Mesenteric fat pad (tissue), 1 donor: ENCODE measurements at places on chromosomes 2 and 18. TPM values are rescaled to one million over a fixed set of nuclear protein-coding genes. Genes with fewer than 3 reads are reported as not detected.

DLGAP1 gene
- 4.2 TPM for total RNA-seq

SLC9A4 gene
- not detected for total RNA-seq

SERPINB13 gene
- not detected for total RNA-seq

GCKR gene
- total RNA-seq, result 4.2 TPM

SLC9A2 gene
- total RNA-seq, result not detected

GPR17 gene
- not detected for total RNA-seq

IL1B gene
- total RNA-seq, result 8.2 TPM

SEH1L gene
- 57.0 TPM for total RNA-seq

CHRNA1 gene
- 0.22 TPM for total RNA-seq

ALPP gene
- not detected for total RNA-seq

ALKAL2 gene
- total RNA-seq, result 5.7 TPM

TUBB8B gene
- total RNA-seq, result not detected

NAGK gene
- total RNA-seq, result 112 TPM

PLCD4 gene
- 1.0 TPM for total RNA-seq

PARD3B gene
- 29.4 TPM for total RNA-seq

- DNase-seq, result no peak
Measured at GRCh38 chr2:97945791-97946190, 50.0 kb downstream of the TMEM131 start.

GRCh38 chr2:196174404-196174803 is 3.0 kb upstream of the STK17B start:
- DNase-seq, result no peak

DNA sequence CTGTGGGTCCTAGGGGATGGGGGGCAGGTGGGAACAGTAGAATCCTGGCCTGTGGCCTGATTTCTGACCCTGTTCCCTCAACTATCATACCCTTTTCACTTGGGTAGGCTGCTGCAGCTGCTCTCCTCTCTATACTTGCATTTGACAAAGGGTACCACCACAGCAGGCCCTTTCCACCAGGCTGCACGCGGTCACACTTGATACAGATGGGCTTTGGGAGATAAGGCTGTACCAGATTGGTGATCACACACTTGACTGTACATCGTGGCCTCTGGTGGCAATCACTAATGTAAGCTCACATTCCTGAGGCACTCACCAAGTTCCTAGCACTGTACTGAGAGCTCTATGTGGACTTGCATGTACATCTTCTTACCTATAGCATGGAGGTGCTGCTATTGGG is 1.6 kb upstream of the RALB start:
- DNase-seq, result peak; percentile 59

DNA sequence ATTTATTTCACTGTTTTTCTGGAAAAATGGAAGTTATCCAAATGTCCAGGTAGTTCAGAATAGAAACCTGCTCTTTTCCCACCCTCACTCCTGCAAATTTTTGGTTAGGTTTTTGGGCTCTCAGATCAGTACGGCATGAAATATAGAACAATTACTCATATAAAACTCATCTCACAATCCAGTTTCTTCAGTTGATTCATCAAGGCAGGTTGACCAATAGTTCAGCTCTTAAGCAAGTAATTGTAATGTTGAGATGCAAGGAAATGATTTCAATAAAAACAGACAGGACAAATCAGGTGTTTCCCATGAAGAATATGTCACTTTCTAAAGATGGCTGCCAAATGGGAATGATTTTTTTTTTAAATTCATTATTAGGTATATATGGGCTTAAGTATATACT is 2.0 kb downstream of the RAB27B start:
- DNase-seq, result no peak

- DNase-seq, result no peak
Measured at GRCh38 chr18:48229552-48229981, 179.6 kb downstream of the ZBTB7C start.

DNA sequence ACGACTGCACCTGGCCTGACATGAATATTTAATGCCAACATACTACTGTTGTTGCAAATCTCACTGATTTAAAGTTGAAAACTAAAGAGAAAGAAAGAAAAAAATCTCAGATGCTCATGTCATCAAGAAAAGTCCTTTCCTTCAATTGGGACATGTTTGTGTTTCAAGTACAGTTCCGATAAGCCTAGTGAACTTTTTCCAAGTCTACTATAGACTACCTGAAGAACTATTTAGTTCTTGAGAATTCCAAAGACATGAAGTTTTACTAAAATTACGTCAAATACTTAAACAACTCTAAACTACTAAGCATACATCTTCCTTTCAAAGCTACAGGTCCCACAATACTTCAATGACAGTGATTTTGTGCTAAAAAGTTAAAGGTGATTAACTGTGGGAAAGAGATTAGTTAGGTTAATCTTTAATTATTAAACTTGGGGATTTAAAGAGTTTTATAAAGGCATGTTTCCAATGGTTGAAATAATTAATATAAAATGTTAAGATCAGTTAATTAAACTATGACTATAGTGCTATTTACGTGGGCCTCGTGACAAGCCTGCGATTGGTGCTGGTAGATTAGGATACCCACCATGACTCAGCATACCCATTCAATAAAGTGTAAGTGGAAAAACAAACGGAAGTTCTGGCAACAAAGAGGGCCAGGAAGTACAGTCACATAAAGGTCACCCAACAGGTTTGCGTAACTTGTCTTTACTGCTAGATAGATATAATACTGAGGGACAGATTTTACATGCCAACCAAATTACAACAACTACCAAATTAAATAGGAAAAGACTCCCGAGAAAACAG is 55.5 kb downstream of the SEPTIN10 start:
- DNase-seq, result no peak

DNA sequence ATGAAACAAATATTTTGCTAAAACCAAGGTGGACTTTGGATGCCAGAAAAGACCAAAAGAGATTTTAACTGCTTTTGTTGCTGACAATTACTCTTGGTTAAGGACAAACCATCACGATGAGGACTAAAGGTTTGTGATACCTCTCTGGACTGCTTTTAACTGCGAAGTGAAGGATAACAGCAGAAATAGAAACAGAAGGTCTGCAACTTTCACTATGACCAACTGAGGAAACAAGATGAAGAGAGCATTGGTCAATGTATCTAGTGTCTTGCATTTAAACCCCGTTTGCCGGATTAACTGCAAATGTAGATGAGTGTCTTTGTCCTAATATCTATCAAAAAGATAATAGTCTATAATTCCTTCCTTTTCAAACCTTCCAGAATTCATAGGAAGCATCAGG is 541.7 kb downstream of the ERBB4 start:
- DNase-seq, result no peak

DNA sequence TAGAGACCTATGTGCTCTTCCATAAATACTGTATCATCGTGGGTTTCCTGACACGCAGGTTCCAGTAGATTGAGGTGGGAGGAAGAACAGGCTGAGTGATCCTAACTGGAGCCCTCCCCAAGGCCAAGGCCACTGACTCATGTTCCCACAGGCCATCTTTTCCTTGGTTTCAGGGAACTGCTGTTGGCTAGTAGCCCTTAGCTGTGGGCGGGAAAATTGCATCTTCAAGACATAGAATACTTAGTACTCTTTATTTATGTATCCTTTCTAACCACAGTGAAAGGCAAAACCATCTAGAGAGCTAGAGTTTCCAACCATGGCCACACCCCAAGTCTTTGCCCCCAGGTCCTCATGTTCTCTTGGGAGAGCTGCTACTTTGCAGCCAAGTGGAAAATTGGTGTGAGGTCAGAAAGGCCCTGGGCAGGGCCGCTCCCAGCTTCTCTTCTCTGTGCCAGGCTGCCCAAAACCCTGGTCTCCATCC is 55.9 kb downstream of the COPS8 start:
- DNase-seq, result no peak

DNA sequence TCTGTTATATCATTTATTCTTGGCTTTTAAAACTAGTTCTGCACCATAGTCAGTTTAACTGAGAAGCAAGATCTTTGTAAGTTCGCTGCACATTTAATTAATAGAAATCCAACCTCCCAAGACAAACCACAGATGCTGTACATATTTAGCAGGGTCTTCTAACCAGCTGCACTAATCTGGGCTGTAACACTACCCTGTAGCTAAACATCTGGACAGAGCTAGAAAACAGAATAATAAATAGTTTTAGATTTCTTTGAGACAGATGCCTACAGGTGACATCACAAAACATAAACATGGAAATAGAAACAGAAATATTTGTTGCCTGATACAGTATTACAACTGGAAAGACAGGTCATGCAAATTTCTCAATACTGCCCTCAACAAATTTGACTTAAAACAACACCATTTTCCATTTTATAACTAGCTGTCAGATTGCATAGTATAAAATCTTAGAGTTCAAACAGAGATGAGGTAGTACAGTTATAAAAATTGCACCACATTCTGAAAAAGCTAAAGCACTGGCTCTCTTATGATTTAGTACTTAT is 315.1 kb downstream of the NR4A2 start:
- DNase-seq, result no peak

DNA sequence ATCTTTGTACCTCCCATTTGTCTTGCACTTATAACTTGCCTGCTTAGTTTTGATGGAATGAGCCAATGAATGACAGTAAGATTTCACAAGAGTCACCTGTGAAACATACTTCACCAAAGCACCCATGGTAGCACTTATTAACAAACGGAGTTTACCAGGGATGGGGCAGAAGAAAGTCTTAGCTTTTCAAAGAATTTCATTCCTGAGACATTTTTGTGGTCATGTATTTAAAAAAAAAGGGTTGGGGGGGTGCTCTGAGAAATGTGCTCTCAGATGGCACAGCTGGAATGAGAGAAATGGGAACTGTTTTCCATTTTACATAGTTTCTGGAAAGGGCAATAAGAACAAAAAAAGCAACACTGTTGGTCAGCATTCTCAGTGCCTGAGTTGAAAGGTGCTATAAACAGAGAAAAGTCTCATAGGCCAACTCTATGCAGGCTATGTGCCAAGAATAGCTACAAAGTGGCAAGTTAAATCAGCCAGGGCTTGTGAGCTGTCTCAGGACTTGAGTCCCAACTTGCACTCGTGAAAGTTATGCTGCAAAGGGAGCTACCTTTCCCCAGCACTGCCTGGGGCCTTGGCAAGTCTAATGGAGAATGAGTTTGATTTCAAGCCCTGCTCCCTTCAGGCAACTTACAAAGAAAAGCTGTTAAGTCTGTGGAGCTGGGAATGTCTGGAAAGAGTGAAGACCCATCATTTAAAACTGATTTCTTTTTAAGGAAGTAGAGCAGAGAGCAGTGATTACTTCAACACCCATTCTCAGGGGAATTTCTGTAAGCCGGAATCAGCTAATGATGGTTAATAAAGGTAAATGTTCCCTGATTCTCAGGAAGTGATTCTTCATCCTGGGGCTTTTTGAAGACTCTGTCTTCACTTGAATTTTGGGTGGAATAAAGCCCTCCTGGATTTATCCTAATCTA is 170.6 kb downstream of the SLC8A1 start:
- DNase-seq, result no peak

DNA sequence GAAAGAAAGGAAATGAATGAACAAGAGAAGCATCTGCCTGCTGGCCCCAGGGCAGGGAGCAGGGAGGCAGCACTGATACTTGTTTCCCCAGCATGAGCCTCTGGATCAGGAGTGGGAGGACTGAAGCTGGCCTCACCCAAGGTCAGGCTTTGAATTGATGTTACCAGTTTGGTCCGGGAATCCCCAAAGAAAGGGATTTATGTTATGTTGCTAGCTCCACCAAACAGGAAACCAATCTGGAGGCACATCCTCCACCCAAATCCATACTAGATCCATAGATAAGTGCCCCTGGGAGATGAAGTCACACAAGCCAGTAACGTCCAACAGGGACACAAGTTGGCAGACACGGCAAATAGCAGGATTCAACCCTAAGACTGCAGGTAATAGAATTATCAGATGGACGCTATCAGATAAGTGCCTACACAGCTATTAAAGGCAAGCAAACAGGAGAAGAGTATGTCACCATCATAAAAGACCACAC is 85.9 kb downstream of the MTCL1 start:
- no peak for DNase-seq

DNA sequence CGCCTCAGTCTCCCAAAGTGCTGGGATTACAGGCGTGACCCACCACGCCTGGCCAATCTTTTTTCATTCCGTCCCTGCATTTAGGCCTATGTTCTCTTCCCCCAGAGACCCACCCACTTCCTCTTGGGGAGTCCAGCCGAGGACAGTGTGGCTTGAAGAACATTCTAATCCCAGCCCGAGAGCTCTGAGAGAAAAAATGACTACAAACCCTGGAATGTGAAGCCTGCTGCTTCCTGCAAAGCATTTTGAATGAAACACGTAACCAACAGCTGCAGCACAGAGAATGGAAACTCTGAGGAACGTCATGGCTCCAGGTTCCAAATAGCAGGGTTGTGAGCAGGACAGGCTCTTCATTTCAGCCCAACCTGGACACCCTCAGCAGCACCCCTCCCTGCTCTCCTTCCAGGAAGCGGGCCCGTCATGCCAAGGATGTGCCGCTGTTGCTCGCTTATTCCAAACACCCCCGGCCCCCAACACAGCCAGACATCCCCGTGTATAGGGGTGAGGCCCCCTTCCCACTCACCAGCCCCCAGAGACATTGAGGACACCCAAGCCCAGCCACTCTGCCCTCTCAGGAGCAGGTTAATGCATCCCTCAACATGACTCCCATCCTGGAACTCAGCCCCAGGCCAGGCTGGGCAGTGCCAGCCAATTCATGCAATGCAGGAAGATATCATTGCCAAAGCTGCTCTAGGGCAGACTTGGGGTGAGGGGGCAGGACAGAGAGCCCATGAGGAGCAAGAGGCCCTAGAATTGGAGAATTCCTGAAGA is 139.8 kb downstream of the ZFP36L2 start:
- peak; percentile 90 for DNase-seq

GRCh38 chr2:233487748-233488345 is 78.7 kb downstream of the USP40 start:
- DNase-seq, result no peak

GRCh38 chr2:234345921-234346320 is 151.0 kb downstream of the ARL4C start:
- DNase-seq, result no peak

GRCh38 chr2:8266563-8266962 is 415.3 kb upstream of the ID2 start:
- no peak for DNase-seq

DNA sequence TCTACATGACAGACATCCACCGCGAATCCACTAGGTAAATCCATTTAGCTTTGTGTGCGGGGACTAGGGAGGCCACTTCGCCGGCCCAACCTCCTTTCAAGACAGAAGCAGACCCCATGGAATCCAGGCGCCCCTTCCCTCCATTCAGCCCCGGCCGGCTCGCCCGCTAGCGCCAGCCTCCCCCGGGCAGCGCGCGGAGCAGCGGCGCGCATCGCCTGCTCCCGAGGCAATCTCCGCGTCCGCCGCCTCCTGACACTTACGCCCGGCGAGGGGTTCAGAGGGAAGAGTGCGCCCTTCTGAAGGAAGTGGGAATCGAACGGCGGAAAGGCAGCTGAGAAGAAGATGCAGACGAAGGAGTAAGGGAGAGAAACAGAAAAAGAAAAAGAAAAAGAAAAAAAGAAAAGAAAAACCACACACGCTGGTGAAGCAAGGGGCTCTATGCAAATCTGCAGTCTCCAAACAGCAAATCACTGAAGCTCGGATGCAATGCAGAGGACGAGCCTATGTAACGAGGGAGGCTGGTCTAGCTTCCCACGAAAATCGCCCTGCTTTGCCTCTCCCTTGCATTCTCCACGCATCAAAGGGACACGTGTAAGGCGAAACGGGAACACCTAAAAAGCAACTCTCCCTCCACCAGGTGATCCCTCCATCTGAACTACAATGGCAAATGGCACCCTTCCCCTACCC is 684.4 kb downstream of the NRXN1 start:
- DNase-seq, result no peak

GRCh38 chr2:54455563-54456361 is at the start of gene SPTBN1:
SPTBN1 (plus strand) TSS chr2:54456327; CDS start chr2:54526419, 70,092 bp downstream.
- DNase-seq, result peak; percentile 95

GRCh38 chr2:236827997-236828396 is 257.7 kb upstream of the COPS8 start:
- peak; percentile 28 for DNase-seq

- no peak for DNase-seq
Measured at GRCh38 chr18:78969574-78970315, 9.9 kb upstream of the SALL3 start.
